ENCODE measurements at places on chromosomes 5 and 9.

- no peak for DNase-seq
Observed at GRCh38 chr9:81613002-81613812, 76.1 kb downstream of the TLE1 start.

GRCh38 chr9:123111427-123112014 is 78.1 kb downstream of the GPR21 start:
- DNase-seq = no peak

GRCh38 chr9:120946259-120946658 is 19.7 kb upstream of the TRAF1 start:
- no peak for DNase-seq

DNA sequence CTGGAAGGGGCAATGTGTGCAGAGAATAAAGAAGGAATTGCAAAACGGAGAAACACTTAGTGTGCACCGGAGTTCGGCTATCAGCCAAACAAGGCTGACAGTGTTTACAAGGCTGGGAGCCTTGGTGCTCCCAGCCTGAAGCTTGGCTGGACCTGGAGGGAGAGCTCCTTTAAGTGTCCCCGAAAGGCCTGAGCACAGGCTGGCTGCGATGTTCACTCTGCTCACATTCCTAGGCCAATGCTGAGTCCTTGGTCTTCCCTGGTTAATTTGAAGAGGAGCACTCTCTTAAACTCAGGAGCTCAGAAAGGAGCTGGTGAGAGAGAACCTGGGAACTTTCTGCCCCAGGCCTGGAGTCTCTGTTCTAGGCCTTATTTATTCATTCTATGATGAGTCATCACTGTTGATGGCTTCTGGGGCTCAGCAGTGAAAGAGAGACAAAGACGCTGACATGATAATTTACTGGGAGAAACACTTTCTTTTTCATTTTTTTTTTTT is 88.6 kb upstream of the MYO10 start:
- no peak for DNase-seq

GRCh38 chr5:53924392-53924791 is 364.0 kb downstream of the NDUFS4 start:
- DNase-seq = no peak

GRCh38 chr9:131677444-131678180 is 62.3 kb downstream of the RAPGEF1 start:
- DNase-seq = peak; percentile 36

DNA sequence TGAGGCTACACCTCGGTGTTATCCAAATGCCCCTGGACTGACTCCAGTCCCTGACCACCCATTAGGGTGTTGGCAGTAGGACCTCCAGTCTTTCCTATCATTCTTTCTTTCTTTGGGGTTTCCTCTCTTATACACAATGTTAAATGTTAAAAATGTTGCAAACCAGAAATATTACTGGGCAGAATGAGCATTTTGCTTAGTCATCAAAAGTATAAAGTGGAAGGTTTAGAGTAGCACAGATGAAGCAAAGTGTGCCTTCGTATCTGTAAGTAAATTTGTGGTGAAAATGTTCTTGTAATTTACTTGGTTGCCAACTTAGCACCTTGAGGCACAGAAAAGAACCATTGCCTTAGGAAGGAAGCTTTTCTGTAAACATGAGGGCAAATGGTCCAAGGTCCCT is 21.7 kb upstream of the UNC13B start:
- DNase-seq = no peak

- DNase-seq = no peak
Observed at GRCh38 chr5:96660971-96661854, 963 bp upstream of the CAST start.

- DNase-seq = no peak
Observed at GRCh38 chr5:52844885-52845284, 57.2 kb downstream of the ITGA1 start.

DNA sequence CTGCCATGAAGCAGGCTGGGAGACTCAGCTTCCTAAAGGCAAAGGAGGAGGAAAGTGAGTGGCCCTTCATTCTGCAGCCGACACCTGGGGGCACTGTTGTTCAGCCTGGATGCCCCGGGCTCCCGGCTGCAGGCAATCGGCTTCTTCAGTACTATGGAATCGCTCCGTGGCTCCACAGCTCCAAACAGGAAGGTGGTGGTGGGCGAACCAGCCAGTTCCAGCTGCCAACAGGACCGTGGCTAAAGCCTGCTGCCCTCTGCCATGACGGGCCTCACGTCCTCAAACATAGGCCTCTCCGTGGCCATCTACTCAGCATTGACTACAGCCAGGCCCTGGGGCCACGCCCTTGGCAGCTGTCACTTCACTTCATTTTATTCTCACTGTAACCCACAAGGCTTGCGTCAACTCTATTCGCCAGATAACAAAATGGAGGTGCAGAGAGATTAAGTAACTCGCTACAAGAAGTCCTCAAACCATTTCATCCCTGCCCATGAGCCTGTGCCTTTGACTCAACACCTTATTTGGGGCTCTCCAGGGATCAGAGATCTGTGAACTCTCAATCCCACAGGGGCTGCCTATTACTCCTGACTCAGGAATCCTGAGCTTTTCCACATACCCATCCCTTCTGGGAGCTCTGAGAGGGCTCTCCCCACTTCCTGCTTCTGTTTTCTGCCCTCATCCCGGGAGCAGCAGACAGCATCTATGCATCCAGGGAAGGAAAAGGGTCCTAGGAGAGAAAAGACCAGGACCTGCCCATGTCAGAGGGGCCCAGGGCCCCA is 38.0 kb downstream of the PAX5 start:
- no peak for DNase-seq

- DNase-seq = no peak
Observed at GRCh38 chr9:125492719-125493118, 214.3 kb downstream of the MAPKAP1 start.

DNA sequence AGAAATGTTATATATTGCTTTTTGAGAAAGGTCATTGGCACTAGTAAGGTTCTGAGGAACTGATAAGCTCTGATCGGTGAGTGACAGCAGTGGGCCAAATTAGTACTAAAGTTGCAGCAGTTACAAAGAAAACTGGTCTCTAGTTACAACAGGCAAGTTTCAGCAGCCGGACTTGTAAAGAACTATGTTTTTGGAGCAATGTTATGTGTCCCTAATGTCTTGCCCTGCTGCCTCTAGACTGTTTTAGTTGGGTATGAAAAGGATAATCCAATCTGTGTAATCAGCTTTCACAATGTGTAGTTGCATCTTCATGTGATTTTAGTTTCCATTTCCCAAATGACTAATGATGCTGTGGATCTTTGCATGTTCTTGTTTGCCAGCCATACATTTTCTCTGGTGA is 113.5 kb downstream of the CAMK4 start:
- DNase-seq = no peak

DNA sequence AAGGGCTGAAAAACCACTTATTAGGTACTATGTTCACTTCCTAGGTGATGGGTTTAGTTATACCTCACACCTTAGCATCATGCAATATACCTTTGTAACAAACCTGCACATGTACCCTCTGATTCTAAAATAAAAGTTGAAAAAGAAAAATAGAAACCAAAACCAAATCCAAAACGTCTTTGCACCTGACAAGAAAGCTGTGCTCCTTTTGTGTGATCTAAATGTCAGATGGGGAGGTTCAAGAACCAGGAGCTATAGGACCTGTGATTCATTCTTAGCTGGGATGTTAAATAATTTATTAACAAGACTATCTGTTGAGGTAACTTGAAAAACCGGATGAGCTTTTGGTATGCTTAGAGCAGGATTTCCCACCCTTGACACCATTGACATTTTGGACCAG is 16.9 kb upstream of the TNFSF15 start:
- DNase-seq = no peak

DNA sequence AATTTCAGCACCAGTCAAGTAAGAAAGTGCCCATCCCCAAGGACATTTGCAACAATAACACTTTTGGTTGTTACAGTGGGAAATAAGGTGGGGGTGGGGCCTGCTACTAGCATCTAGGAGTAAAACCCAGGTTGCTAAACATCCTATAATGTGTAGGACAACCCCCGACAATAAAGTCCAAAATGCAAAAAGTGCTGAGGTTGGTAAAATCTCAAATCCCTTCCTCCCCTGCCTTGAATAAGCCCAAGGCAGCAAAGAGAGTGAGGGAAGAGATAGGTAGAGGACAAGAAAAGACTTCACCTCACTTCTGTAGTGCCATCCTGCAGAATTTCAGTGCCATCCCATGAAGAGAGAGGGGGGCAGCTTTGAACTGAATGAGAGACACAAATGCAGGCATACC is 117.5 kb upstream of the NIPBL start:
- DNase-seq = no peak

- DNase-seq = no peak
Observed at GRCh38 chr9:29793970-29794369, 2220.7 kb upstream of the C9orf72 start.

DNA sequence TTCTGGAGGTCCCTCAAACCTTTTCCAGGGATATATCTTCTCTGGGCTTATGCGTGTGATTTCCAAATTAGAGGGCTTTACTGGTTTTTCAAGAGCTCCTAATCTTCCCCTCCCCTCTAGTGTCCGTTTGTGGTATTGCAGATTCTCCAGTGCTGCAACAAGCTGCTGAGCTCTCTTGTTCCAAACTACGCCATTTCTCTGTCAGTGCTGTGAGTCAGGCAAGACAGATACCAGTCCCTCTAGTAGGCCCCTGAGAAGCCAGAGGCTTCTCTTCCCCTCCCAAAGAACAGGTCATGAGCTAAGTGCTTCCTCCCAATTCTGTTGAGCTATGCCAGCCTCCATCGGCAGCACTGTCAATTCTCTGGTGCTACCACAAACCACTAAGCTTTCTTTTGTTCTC is 149.5 kb downstream of the FANCC start:
- DNase-seq = peak; percentile 39

DNA sequence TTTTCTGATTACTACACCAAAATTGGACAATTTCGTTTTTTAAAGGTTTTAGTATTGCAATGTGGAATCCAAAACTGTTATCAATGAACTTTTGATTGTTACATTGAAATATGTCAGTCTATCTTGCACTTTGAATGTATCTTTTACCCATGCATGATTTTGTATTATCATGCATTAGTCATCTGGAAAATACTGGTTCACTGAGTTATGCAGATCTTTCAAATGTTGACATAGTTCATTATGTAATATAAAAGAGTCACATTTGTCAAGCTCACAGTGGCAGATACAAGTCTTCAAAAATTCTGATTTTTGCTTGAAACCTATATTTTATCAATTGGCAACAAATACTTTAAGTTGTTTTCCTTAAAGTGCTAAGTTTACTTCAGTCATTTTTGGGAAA is 85.2 kb downstream of the NR3C1 start:
- DNase-seq = no peak

DNA sequence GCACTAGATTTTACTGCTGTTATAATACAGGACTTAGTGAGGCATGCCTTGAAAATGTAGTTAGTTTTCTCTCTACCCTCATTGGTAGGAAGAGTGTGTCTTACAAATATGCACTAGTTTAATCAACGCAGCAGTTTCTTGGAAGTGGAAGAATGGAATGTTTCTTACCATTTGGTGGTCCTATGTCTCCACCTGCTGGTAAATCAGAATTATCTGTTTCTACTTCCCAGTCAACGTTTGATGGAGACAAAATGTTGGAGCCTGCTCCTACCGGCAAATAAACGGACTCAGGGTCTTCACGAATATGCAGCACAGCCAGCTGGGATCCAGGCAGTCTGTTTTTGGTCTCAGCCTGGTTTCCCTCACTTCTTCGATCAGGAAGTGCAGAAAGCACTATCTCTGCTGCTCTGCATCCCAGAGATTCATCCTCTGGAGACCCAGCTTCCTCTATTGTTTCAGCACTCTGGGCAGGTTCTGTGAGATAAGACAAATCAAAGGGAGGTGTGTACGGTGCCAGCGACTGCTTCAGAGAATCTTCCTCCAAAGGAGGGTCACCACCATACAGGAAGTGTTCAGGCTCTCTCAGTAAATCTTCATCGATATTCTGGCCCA is 59.5 kb upstream of the PCA3 start:
- peak; percentile 30 for DNase-seq

GRCh38 chr5:143699121-143699520 is 112.8 kb upstream of the HMHB1 start:
- DNase-seq = no peak

GRCh38 chr9:130233587-130233945 is 32.0 kb upstream of the HMCN2 start:
- no peak for DNase-seq

DNA sequence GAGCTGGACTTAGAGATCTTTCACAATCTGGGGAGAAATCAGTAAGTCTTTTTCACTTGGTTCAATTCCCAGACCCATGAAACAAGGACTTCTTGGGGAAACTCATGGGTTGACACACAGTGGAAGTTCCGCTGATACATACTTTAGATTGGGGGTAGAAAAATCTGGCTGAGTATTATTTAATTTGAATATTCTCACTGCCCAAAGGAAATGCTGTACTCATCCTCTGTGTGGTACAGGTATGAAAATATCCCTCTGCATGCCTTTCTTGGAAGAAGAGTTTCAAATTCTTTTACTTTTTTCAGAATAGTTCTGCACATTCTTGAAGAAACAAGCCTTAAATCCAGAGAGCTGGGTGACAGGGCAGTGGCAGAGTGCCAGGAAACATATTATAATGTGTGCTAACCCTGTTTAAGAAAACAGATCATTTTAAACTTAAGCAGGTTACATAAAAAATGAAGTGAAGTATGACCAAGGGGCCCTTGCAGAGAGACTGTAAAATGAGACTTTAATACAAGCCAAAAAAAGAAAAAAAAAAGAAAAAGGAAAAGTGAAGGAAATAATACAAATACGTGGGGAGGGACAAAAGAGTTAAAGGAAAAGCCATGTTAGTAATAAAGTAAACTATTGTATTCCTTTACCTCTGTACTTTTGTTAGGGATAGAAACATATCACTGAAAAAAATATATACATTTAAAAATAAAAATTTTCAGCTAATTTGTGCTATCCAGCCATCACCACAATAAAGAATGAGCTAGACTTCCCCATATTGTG is 173.4 kb upstream of the NR3C1 start:
- peak; percentile 45 for DNase-seq

GRCh38 chr5:56881571-56881970 is 27.8 kb upstream of the SETD9 start:
- DNase-seq = no peak

DNA sequence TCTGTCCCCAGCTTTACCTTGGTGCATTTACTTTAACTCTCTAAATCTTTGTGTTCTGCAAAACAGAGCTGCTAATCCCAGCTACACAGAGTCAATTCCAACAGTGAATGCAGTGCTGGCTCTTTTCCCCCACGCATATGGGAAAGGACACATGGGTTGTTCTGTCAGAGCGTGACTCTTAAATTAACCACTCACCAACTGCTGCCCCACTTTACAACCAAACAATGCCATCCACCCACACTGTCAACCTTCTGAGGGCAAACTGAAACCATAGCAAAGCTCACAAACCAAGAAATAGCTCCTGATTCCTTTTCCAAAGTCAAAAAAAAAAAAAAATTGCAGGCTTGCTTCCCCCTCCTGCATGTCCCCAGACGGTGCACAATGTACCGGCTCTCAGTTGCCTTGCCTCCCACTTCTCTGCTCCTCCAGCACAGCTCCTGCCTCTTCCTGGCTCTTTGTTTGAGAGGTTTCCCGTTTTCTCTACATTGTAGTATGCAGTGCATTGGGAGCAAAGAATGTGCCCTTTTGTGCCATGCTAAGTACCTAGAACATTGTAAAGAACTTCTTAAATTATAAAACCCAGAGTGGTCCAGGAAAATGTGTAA is 151.5 kb upstream of the DAPK1 start:
- no peak for DNase-seq
